ENCODE measurements at places on chromosomes 7 and 10.
A peak's percentile ranks its signal among the peaks of the same experiment; 100 is the strongest.

- no peak for DNase-seq
These were observed 43.8 kb downstream of the GRB10 start for GRCh38 chr7:50738932-50739331.

- DNase-seq, result no peak
These were observed 827.6 kb upstream of the AUTS2 start for GRCh38 chr7:68770649-68771048.

- no peak for DNase-seq
These were observed 183.7 kb upstream of the CDK1 start for GRCh38 chr10:60594476-60595051.

GRCh38 chr7:135341049-135341448 lies 107.4 kb downstream of the STRA8 start:
- no peak for DNase-seq

DNA sequence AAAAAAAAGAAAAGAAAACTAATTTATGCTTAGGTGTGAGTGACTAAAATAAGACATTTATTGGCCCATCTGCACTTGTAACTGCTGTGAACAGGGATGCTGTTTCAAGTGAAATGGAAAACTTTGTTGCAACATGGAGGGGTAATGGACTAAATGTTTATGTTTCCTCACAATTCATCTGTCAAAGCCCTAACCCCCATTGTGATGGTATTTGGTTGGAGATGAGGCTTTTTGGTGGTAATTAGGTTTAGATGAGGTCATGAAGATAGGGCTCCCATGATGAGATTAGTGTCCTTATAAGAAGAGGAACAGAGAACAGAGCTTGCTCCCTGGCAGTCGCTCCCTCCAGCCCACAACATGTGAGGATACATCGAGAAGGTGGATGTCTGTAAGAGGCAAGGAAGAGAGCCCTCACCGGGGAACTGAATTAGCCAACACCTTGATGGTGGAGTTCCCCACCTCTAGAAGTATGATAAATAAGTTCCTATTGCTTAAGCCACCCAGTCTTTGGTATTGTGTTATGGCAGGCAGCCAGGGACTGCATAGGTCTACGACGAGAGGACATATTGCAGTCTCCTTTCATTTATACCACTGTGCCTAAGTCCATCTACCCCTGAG lies 28.6 kb upstream of the VCL start:
- no peak for DNase-seq

GRCh38 chr10:125057158-125058001 lies 103.0 kb downstream of the CTBP2 start:
- DNase-seq, result peak; percentile 88

DNA sequence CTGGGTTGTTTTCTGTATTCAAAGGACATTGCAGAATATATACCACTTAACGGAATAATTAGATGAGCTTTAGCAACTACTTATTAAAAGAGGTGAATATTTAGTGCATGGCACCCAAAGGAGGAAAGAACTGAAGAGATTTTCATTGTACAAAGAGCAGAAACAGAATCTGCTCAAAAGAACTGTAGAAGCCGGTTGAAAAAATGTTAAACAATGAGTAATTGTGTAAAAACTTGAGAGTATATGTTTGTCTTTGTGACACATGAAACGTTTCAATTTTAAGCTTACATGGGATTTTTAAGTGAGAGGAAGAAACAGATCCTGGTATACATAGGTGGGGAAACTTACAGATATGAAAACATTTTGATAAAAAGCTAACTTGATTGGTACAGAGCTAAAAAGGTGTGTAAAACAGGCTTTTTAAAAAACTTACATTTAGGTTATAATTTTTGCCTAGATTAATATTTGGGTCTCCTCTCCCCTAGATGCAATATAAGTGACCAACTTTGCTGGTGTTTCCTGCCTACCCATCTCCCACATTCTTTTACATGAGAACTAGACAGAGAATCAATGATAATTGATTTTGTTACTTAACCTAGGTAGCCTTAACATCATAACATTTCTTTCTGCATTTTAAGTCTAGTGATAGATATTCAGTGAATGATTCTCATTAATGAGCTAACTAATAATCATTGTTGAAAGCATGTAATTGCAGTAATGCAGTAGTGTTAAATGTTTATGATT lies 6.8 kb downstream of the ARL5B start:
- peak; percentile 25 for DNase-seq

GRCh38 chr10:84908491-84908890 lies 580.1 kb downstream of the CCSER2 start:
- no peak for DNase-seq

- peak; percentile 36 for DNase-seq
These were observed 39.5 kb downstream of the RSU1 start for GRCh38 chr10:16777473-16778370.

GRCh38 chr10:94403380-94404213 lies 1.3 kb downstream of the TBC1D12 start:
- peak; percentile 64 for DNase-seq

- DNase-seq, result no peak
These were observed 3.4 kb downstream of the LRRC27 start for GRCh38 chr10:132335189-132336063.

DNA sequence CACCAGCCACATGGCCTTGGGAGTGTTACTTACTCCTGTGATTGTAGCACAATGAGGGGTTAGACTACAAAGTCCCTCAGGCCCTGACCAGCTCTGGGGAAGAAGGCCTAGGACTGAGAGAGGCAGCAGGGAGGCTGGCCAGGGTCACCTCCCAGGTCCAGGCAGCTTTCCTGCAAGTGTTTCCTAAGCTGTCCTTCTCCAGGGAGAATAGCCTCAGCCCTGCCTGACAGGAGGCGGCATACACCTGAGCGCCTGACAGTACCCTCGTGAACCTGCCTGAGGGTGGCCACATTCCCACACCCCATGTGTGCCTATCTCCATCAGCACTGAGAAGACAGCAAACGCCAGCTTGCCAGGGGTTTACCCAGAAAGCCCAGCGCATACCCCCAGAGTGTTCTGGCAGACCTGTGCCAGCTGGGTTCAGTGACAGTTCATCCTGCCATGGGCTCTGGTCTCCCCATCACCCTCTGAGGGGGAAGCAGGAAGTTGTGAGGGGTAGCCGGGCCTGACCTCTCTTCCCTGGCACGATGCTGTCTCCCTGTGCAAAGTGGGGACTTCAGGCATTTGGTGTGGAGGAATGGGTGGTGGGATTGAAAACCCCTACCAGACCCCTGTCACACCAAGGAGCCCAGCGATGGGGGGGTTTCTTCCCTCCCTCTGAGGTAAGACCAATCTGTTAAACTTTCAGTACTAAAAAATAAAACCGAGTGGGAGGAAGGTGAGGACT lies 56.3 kb upstream of the CAMK2B start:
- DNase-seq, result no peak

GRCh38 chr7:128032605-128033235 lies 1.5 kb upstream of the LRRC4 start:
- DNase-seq, result peak; percentile 47

GRCh38 chr7:17968791-17969715 lies 28.8 kb upstream of the SNX13 start:
- no peak for DNase-seq

DNA sequence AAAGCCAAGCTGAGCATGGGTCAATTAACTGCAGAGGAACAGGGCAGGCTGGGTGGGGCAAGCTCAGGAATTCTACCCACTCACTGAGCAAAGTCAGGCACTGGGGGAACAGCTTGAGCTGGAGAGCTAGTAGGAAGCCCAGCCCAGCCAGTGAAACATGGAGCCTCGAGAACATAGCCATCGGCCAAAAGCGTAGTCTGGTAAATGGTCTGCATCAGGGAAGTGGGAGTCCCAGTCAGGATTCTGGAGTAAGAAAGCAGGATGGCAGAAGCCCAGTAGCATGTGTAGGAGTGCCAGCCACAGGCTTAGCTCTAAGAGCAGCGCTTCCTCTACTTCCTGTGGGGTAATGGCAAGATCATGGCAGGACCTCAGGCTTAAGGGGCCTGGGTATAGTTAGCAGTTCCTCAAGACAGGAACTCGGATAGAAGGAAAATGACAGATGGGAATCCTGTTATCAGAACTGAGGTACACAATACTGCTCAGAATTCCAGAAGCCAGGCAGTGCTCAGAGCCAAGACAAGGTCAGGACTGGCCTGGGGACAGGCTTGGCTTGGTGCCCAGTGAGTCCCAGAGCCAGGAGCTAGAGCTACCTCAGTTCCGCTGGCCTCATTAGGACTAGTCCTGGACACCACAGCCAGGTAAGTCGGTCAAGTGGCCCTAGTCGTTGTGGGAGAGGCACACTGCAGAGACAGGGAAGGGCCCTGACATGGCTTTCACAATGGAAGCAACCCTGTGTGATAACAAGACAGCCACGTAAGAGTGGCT lies 65.4 kb upstream of the MXI1 start:
- no peak for DNase-seq

- DNase-seq, result no peak
These were observed 51.7 kb downstream of the SMURF1 start for GRCh38 chr7:99092064-99092720.

- no peak for DNase-seq
These were observed 418.9 kb downstream of the DNAJB6 start for GRCh38 chr7:157755741-157756140.

- DNase-seq, result no peak
These were observed 17.2 kb upstream of the BMPER start for GRCh38 chr7:33888166-33888565.

- no peak for DNase-seq
These were observed 117.7 kb upstream of the PTPRZ1 start for GRCh38 chr7:121755286-121755685.
